Activated CD4-positive, alpha-beta T cell treated with anti-CD3 and anti-CD28 coated beads for 24 hours (primary cell): ENCODE measurements at places on chromosomes 2 and 18.

- no peak for DNase-seq
These were observed 62.3 kb downstream of the ROCK1 start for GRCh38 chr18:21049306-21049705.

- no peak for DNase-seq
These were observed 11.2 kb downstream of the CASP10 start for GRCh38 chr2:201194097-201194496.

DNA sequence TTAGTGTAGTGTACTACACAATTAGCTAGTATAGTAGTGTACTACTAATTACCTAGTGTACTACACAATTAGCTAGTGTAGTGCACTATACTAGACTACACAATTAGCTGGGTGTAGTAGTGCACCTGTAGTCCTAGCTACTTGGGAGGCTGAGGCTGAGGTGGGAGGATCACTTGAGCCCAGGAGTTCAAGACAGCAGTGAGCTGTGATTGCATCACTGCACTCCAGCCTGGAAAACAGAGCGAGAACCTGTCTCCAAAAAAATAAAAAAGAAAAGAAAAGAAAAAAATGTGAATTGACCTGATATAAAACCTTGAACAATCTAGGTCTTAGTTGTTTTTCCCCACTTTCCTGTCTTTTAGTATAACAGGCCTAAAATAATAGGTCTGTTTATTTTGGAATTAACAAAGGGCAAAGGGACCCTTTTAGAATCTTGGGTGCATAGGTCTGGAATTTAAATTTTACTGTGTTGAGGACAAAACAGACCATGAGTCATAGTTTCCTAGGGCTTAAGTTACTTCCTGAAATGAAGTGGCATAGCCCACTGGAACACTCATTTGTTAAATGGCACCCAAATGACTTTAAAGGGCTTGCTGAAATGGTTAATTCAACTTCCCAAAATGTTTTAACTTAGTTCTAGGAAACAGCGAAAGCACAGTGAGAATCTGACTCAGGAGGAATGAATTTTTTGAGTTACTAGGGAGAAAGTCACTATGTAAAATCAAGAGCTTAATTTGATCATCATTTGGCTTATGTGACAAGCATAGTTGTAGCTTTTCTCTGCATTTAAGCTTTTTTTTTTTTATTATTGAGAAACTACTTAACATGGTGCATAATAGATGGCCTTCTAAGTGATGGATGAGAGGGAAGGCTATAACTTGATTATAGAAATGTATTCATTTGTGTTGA, 50.7 kb upstream of the ARL5A start:
- no peak for DNase-seq

DNA sequence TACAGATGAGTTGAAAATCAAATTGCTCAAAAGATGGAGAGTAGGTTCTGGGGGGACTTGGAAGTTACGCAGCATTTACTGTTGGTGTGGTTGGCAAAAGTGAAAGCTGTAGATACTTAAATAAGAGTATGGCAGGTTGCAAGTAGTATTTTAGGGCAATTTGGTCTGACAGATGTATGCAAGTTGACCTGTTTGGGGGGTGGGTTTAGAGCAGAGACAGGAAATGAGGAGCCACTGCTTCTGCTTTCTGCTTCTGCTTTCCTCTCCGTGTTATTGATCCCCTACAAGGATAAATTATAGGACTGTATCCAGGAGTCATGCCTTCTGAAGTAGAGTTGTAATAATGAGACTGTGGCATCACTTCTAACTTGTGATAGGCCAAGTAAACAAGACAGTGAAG, 71.2 kb downstream of the EPAS1 start:
- DNase-seq: no peak

DNA sequence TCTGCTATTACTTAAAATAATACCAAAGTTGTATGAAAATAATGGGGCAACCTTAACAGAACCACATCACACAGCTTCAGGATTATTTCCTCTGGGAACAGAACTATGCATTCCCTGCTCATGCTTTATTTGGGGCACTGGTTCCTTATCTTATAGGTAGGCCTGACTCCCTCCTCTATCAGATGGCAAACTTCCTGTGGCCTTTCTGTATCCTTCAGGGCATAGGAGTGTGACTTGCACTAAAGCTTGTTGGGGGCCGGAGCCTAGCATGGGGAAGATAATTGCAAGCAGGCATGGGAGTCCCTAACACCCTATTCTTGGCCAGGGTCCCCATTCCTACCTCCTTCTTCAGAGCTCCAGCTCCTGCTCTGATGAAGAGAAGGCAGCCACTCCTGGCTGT, 167.2 kb upstream of the SERTAD2 start:
- DNase-seq: no peak
